ENCODE measurements at places on chromosomes 7 and 10.
A peak's percentile ranks its signal among the peaks of the same experiment; 100 is the strongest.

GRCh38 chr7:149868623-149869290 is 5.0 kb upstream of the ATP6V0E2 start:
- no peak for DNase-seq

- DNase-seq = no peak
These were observed 147.6 kb upstream of the CSTF2T start for GRCh38 chr10:51846856-51847506.

DNA sequence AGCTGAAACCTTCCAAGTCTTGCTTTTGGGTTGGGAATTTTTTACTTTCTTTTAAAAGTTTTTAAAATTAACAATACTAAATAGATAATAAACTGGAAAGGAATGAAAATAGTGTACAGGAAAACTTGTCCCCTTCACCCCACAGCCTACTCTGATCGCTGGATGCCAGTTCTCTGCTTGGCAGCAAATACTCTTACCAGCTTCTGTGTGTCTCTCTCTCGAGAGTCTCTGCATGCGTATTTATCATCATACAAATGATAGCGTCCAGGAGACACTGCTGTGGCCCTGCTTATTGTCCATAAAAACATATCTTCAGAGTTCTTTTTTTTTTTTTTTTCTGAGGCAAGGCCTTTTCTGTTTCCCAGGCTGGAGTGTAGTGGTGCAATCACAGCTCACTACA is 101.5 kb downstream of the CCNY start:
- DNase-seq = no peak

- DNase-seq = no peak
These were observed 30.5 kb downstream of the SHTN1 start for GRCh38 chr10:116974456-116975005.

DNA sequence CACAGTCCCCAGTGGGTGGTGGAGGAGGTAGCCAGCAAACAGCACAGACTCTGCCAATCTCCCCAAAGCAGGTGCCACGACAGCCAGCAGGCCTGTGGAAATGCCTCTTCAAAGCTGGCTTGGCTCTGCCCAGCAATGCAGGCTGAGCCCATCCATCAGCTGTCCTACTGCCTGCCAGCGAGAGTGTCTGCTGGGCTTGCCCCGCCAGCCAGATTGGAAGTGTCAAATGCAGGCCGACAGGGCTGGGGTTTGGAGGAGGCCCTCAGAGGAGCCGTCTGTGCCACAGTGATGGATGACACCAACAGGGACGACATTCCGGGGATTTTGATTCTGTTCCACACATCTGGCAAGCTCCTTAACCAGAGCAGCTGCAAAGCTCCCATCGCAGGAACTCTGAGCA is 16.7 kb downstream of the HABP2 start:
- no peak for DNase-seq

DNA sequence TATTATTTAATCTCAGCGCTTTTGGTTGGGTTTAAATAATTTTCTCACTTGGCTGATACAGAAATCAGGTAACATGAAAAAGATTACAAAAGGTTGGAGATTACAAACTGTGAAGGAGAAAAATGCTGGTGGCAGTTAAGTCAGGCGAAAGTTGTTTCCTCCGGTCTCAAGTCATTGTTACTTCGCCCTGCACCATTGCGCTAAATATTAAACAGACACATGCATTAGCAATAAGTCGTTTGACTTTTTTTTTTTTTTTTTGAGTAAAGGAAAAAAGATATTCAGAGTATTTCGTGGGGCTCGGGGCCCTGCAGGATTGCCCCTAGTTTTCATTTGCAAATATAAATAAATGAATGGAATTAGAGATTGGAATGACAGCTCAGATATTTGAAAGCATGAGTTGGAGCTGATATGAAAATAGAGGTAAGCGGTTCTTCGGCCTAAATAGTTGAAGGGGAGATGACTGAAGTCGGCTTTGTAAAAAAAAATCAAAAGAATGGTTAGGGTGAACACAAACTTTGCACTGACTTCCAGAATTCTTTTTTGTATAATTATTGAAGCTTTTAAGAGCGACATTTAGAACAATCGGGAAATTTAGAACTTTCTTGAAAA is 914 bp downstream of the SDHAF3 start:
- DNase-seq = no peak

- DNase-seq = no peak
These were observed 33.0 kb upstream of the GALNTL5 start for GRCh38 chr7:151923097-151923876.

DNA sequence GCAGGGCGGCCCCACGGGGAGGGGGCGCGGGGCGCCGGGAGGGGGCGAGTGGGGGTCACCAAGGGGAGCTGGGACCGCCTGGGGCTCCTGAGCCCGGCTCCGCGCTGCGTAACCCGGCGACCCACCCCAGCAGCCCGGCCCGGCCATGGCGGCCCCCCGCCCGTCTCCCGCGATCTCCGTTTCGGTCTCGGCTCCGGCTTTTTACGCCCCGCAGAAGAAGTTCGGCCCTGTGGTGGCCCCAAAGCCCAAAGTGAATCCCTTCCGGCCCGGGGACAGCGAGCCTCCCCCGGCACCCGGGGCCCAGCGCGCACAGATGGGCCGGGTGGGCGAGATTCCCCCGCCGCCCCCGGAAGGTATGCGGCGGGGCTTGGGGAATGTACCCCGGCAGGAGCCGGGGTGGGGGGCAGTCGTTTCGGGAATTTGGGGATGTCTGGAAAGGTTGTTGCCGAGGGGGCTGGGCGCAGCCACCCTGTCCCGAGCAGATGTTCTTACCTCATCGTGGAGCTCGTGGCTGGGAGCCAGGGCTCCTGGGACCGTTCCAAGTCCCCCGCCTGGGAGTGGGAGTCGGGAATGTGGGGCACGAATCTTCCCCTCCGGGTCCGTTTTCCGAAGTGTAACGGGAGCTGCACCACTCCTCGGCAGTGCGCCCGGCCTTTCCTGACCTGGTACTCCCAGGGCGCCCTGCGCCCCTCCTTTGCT is 431 bp downstream of the ZYX start:
- DNase-seq = peak; percentile 34

GRCh38 chr10:120597902-120598301 is 140.9 kb downstream of the PLPP4 start:
- no peak for DNase-seq
